Activated T-cell treated with anti-CD3 and anti-CD28 coated beads, Interleukin-2, amount 50 U/mL, for 24 hours (primary cell): ENCODE measurements at places on chromosomes 5 and 9.

GRCh38 chr5:146399481-146399880 is 47.7 kb upstream of the TCERG1 start:
- DNase-seq, result no peak

GRCh38 chr5:177300951-177301350 is 2.6 kb downstream of the RAB24 start:
- DNase-seq, result no peak

GRCh38 chr9:7394002-7394774 is 405.4 kb downstream of the DMAC1 start:
- DNase-seq, result no peak

GRCh38 chr9:98314381-98315066 is 59.1 kb upstream of the TBC1D2 start:
- DNase-seq, result no peak

DNA sequence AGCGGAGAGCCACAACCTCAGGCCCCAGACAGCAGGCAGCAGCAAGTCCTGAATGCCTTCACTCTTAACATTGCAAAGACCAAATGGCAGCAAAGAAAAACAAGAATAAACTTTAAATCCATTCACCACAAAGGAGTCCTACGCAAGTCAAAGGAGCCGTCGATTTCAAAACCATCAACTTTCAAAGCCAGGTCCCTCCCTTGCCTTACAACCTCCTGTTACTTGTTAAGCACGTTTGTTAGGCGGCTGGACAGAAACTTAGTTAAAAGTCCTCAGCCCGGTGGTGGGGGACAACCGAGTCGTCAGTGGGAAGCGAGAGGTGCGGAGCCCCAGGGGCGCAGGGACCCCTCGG is 938 bp downstream of the LPAR1 start:
- no peak for DNase-seq

- DNase-seq, result no peak
Observed at GRCh38 chr9:134205672-134206310, 41.4 kb upstream of the RNU6ATAC start.

DNA sequence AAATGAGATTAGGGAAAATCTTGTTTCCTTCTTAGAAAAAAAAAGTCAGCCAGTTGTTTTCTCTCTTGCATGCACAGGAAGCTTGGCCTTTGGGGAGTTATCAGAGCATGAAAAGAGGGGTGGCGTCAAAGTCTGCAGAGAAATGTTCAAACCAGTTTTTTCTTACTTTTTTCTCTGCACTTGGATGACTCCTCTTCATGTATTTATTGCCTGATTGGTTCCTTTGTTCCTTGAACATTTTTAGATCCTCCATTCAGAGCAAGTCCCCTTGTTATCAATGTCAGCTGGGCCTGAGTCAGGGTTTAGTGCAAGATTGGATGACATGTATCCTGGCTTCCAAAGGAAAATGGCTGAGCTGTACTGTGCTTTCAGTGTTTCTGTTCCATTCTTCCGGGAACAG is 392.6 kb upstream of the BRINP1 start:
- DNase-seq, result no peak

- DNase-seq, result no peak
Observed at GRCh38 chr9:79924836-79925235, 353.1 kb downstream of the TLE4 start.

DNA sequence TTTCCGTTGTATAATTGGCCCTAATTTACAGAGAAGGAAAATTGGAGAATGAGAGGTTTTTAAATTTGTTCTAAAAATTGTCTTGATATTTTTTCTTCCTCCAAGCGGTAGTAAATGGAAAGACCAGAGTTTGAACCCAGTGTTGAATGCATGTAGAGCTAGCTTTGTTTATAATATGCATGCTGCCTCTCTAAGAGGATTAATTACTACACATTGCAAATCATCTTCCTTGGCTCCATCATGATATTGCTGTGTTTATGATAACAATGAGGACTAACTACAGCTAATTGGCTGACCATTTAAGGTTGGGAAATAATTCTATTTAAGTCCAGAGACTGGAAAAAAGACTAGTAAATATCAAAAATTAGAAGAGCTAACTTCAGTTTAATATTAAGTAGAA is 338.5 kb downstream of the PLK2 start:
- DNase-seq, result no peak

DNA sequence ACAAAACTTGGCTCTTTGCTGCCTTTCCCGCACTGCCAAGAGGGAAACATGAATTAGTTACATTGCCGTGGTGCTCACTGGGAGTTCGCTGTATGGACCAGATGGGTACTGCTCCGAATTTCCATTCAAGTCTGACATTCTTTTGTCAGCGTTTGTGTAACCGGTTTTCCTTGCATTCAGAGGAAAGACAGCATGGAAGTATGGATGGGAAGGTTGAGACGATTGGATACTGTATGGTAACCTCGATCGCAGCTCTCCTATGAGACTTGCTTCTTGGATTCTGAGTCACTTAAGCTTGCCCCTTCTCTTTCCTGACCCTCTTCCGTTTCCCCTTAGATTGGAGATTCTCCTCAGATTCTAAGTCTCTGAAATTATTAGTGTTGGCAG is 625 bp upstream of the UBLCP1 start:
- no peak for DNase-seq

- no peak for DNase-seq
Observed at GRCh38 chr5:74822288-74822687, 43.9 kb downstream of the FAM169A start.

DNA sequence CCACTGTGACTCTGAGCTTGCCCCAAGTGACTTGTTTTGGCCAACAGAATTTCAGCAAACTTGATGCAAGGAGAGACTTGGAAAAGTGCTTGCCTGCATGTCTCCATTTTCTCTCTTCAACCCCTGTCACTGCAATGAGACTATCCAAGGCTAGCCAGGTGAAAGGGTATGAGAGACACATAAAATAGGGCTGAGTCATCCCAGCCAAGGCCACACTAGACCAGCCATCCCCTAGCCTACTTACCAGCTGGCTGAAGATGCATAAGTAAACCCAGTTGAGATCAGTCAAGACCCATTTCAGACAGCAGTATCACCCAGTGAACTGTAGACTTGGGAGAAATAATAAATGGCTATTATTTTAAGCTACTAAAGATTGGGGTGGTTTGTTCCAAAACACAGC is 52.9 kb upstream of the VLDLR start:
- DNase-seq, result no peak

DNA sequence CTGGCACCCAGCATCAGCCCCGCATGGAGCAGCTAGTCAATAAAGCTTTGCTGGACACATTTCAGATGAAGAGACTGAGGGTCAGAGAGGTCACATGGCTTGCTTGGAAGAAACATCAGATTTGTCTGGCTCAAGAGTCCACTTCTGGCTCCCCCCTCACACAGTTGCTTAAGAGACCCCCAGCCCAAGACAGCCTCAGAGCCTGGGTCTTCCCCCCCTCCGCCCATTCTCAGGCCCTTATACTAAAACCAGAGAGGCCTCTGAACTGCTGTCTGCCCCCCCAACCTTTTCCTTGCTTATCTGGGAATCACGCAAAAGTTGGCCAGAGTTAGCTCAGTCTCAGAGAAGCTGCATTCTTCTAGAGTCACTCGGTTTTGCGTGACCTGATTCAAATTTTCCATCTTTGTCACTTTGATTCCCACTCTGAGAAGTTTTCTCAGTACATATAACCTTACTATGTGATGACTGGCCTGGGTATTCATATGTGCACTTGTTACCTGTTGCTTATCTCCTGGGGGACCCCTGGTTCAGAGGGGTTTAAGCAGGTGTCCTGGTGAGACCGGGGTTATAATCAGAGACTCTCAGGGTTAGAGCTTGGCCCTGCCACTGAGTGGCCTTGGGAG is 145.4 kb upstream of the IER5L start:
- DNase-seq, result no peak

- no peak for DNase-seq
Observed at GRCh38 chr5:166172597-166172996, 2118.8 kb upstream of the WWC1 start.

GRCh38 chr9:468766-469426 is 254.2 kb downstream of the DOCK8 start:
- DNase-seq, result peak; percentile 35

GRCh38 chr9:77659926-77660325 is 11.8 kb upstream of the GNA14 start:
- no peak for DNase-seq

DNA sequence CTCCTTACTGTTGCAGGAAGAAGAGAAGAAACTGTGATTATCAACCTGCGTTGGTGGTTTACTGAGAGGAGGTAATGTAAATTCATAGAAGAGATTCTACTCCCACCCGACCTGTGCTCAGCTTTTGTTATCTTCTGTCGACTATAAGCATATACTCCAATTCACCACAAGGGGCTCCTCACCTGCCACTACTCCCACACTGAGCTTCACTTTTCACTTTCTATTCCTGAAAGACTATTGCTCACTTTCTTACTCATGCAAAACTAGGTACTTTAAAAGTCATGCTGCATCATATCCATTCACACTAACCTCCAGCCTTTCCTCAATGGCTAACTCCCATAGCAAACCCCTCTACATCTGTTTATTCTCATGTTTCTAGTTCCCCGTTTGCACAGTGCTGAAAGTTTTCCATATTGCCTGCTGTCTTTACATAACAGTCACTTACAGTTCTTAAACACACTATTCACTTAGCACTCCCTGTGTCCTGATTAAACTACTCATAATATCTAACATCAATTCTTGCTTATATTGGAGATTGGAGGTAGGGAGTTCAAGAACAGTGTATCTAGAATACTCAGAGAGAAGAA is 1062.6 kb downstream of the NR2F1-AS1 start:
- no peak for DNase-seq

- DNase-seq, result no peak
Observed at GRCh38 chr9:116154976-116155697, 1.5 kb downstream of the PAPPA start.

- DNase-seq, result no peak
Observed at GRCh38 chr5:50583621-50584020, 82.8 kb upstream of the PARP8 start.

- DNase-seq, result no peak
Observed at GRCh38 chr5:108141676-108142075, 240.2 kb downstream of the FBXL17 start.

GRCh38 chr9:114303977-114304376 is 18.9 kb upstream of the ORM1 start:
- DNase-seq, result no peak

GRCh38 chr9:75233011-75233410 is 144.7 kb downstream of the OSTF1 start:
- DNase-seq, result no peak

DNA sequence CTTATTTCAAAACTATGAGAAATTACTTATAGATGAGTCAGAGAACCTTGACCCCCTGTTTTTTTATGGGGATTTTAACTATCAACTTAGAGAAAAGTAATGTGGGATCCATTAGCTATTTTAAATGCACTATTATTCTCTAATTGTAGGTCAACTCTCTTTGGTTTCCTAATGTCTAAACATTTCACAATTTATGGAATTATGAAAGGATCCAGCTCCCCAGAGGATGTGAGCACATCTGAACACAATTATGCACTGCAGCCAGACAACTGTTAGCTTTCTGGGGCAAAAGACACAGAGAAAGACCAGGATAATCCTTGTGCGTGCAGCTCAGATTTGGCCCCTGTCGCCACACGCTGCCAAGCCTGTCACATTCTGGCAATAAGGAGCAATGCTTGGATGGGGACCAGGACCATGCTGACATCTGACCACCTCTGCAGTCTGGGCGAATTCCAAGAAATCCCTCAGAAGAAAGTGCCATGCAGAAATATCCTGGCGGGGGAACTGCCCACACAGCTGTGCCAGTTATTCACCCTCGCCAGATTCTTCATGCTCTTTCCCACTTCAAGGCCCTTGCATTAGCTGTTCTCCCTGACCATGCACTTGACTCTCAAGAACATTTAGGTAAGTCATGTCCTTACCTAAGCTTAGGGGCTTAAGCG is 22.2 kb upstream of the CMBL start:
- no peak for DNase-seq

DNA sequence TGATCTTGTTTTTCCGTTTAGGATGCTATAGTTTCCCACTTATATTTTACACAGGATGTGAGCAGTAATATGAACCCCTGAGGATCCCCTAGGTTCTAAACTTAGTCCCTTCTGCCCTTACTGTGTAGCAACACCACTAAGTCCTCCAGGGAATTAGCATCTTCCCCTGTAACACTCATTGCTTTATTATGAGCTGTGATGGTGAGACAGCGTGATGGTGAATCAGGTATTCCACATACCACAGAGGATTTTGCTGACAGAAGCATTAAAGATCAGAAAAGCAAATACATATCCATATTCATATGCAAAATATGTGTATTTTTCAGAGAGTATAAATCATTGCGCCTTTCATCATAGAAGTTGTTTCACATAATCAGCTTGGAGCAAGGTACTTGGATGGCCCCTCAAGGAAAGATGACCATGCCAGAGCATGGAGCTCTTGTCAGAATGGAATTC is 317.0 kb downstream of the ICE1 start:
- no peak for DNase-seq

DNA sequence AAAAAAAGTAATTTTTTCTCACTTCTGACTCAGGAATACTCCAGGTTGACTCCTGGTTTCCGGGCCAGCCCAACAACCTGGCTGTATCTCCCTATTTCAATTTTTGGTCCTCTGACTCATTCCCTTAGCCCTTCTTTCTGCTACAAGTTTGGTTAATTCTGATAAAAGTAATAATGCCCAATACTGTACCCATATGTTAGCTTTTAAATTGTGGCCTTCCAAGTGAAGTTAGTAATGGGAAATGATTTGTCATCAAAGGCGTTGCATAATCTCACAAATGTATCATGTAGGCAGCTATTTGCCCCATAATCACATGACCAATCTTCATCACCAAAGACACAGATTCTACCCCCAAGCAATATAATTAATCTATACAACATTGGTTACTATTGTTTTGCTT is 31.1 kb upstream of the BNC2 start:
- no peak for DNase-seq

DNA sequence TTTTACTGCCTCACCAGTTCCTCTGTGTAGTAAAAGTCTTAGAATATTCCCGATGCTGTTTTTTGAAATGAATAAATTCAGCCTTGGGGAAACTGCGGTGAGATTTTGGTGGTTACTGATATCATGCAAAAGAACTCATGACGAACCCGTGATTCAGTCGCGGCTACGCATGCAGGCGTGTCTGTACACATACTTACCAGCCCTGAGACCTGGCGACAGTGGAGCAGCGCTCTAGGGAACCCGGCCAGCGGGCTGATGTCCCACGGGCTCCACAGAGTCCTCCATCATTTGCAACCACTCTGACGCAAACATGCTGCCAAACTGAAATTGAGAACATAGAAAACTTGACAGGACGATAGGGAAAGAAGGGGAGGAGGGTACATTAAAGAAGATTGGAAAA is 315.6 kb upstream of the DAB2 start:
- DNase-seq, result no peak

GRCh38 chr9:19161257-19162025 is 34.1 kb upstream of the PLIN2 start:
- DNase-seq, result no peak

DNA sequence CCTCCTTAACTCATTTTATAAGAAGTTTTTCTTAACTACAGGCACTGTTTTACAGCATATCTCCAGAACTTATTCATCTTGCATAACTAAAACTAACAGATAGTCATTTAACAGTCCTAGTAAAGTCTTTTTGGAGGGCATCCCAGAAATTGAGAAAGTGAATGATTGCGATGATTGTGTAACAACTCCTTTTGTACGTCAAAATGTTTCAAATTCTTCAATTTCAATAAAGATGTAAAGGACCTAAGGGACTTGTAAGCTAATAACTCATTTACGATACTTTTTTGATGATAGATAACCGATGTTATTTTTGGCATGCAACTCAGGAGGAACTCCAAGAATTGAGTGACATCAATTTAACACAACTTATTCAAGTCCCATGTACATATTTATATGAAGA is 42.7 kb downstream of the SVEP1 start:
- no peak for DNase-seq
